Activated T-helper 9 cell treated with anti-CD3 and anti-CD28 coated beads, Interleukin-2, amount 50 U/mL, for 16 hours (primary cell): ENCODE measurements at places on chromosomes 13 and 19.
A peak's percentile ranks its signal among the peaks of the same experiment; 100 is the strongest.

- DNase-seq = no peak
These were observed 64.7 kb downstream of the ZNF823 start for GRCh38 chr19:11674067-11674492.

DNA sequence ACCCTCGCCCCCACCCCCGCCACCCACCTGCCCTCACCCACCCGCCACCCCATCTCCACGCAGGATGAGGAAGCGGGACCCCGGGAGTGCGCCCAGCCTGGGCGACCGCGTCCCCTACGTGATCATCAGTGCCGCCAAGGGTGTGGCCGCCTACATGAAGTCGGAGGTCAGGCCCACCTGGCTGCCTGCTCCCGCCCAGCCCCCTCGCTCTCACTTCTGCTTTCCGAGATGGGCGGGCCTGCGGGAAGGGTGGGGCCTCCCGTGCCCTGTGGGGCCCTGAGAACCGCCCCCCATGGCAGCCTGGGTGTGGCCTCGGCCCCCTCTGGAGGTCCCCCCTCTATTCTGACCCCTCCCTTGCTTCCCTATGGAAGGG, 3.1 kb upstream of the SPIB start:
- no peak for DNase-seq

- DNase-seq = no peak
These were observed 6.3 kb upstream of the ZNF175 start for GRCh38 chr19:51564791-51565190.

DNA sequence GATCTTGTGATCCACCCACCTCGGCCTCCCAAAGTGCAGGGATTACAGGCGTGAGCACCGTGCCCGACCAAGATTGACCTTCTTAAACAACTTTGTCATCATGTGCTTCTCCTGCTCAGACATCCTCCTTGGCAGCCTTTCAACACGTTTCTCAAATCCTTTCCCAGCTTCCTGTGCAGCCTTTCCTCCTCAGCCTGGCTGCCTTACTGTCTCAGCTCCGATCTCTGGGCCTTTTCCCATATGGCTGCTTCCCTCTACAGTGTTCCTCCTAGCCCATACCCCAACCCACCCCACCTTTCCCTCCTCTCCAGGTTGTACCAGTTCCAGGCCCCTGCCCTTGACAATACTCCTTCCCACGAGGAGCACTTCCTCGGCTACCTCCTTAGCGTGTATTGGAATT, 7.2 kb downstream of the PHF11 start:
- no peak for DNase-seq

GRCh38 chr19:18083929-18084684, 2.6 kb downstream of the IL12RB1 start:
- DNase-seq = no peak

DNA sequence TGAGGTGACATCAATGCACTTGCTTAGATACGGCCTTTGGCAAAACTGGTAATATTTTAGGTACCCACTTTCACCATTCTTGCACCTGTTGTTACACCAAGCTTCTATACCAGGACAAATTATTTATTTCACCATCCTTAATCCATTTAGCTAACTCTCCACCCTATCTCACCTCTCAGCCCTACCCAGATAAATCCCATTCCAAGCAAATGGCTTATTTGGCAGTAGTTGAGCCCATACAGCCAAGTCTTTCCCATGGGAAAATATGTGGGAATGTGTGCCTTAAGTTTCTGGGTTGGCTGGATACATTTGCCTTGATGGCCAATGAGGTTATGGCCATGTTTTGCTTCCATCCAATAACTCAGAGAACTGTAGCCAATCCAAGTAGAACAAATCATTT, 551.9 kb downstream of the GPC6 start:
- DNase-seq = no peak

DNA sequence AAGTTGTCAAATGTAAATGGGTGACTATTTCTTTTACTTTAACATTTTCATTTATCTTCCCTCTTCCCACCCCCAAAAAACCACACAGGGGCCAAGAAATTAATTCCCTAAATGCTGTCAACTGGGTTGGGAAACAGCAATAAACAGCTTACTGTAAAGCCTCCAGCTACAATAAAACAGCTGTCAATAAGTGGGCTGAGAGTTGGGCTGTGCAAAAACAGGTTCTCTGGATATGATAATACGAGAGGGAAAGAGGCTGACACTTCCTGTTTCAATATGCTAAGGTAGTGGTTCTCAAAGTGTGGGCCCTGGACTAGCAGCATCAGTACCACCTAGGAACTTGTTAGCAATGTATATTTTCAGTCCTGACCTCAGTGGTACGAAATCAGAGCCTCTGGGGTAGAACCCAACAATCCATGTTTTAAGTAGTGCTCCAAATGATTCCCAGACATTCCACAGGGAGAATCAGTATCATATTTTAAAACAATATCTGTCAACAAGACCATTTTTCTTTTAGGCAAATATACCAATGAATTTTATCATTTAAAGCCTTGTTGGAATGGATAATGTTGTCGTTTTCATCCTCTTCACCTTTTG, 8.4 kb downstream of the PCDH9 start:
- no peak for DNase-seq

DNA sequence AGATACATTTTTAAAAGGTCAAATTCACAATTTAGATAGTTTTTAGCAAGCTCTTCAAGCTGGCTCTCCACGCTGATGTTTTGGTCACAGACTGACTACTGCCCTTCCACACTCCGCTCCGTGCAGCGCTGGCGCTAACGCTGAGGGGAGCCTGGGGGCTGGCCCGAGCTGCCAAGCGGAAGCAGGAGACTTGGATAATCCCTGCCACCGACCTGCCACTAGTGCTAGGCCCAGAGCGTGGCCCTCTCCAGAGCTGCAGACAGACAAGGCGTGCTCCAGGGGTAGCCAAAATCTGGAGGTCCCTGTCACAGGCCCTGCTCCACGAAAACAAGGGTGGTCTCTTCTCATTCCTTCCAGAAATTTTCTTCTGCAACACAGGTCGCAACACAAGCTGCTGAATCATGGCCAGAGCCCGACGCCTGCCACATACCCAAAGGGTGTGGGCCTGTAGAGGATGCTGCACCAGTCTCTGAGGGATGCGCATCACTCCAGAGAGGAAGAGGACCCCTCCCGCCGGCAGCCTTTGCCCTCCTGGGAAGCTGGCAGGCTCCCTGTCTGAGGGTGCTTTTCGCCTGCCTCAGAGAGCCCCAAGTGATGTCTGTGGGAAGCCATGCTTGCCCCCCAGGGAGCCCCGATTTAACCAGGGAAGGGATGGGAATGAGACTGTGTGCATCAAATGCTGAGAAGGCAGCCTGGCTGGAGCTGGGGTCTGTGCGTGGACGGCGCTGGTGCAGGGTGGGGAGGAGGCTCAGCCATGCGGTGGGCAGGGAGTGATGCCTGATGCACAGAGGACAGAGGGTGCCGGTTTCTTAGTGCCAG, 21.6 kb downstream of the CAPS start:
- DNase-seq = no peak

DNA sequence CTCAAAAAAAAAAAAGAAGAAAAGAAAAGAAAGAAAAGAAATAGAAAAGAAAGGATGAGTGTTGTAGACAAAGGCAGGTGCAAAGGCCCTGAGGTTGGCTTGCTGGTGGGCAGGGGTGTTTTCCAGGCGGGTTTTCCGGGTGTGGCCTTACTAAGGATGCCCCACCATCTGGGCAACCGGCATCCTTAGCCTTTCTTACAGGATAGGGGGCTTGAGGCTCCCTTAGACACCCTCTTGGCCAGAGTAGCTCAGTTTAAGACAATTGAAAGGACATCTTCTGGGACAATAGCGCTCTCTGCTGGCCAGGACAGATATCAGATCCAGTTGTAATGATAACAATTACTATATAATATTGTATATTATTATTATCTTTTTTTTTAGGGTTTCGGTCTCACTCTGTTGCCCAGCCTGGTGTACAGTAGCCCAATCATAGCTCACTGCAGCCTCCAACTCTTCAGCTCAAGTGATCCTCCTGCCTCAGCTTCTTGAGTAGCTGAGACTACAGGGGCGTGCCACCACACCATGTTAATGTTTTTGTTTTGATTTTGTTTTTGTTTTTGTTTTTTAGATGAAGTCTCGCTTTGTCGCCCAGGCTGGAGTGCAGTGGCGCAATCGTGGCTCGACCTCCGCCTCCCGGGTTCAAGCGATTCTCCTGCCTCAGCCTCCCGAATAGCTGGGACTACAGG, 1.4 kb upstream of the QTRT1 start:
- DNase-seq = peak; percentile 55

DNA sequence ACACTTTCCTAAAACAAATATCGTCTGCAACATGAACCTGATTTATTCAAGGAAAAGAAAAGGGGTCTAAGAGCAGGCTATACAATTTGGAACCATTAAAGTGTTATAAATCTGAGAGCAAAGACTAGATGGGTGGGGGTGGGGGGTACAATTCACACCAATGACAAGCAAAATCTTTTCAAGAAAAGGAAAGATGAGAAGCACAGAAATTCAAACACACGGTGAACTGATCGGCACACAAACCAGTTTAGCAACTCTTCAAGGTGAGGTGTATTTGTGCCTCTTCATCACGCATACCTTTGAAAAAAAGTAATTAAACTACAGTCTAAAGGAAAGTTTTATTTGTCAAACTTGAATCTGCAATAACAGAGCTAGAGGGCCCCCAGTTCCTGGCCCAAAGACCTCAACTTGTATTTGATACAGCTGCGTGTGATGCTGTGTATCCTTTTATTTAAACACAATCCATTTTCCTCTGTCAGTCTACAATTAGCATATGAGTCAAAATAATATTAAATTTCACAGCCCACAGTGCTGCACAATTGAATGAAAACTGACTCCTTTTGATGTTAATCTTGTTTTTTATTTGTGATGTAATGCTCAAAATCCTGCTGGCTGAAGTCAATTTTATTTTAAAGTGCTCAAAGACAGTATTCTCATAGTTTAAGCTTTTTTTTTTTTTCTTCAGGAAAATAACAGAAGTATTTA, 14.2 kb downstream of the EFNB2 start:
- no peak for DNase-seq

GRCh38 chr19:7226739-7227138, 67.5 kb downstream of the INSR start:
- no peak for DNase-seq

GRCh38 chr13:36920616-36921185, 663 bp upstream of the SMAD9 start:
- no peak for DNase-seq

GRCh38 chr19:271856-272255, 19.3 kb downstream of the PLPP2 start:
- no peak for DNase-seq
